ENCODE measurements at places on chromosomes 11 and 22.

DNA sequence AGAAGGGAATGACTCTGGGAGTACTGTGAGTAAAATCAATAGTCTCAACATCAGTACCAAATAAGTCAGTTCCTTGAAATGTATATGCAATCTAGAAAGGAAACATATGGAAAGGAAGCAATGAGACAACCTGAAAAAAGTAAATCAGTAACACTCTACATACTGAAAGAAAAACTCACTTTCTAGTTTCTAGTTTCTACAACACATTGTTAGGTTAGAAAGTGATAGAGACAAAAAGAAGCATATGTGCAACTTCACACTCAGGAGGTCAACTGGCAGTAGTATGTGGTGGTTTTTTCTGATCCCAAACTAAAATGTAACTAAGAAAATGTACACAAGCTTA is 156.5 kb upstream of the SOX6 start:
- DNase-seq: no peak

GRCh38 chr22:42560381-42560780 is 6.6 kb downstream of the SERHL2 start:
- no peak for DNase-seq

DNA sequence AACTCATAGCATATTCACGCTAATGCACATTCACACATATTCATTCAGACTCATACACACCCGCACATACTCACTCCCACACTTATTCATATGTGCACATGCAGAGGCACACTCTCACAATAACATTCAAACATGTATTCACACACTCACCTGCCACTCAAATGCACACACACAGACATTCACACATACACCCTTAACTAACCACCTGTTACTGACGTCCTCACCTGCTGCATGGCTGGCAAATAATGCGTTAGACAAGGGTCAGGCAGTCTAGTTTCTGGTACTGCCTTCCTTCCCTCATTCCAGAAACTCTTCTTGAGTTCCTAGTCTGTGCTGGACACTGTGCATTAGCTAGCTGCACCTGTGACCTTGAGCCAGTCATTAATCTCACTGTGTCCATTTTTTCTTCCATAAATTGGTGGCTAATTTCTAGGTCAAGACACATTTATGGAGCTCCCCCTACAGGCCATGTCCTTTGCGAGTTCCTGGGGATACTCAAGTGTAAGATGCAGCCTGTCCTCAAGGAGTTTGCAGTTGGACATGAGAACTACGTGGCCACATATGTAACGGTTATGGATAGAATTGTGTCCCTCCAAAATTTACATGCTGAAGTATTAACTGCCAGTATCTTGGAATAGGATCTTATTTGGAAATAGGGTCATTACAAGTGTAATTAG is 34.5 kb upstream of the SEZ6L start:
- DNase-seq: no peak

GRCh38 chr11:18700375-18700774 is 1.8 kb downstream of the TMEM86A start:
- no peak for DNase-seq

- DNase-seq: no peak
These were observed 58.3 kb downstream of the SLC22A12 start for GRCh38 chr11:64649291-64649697.

DNA sequence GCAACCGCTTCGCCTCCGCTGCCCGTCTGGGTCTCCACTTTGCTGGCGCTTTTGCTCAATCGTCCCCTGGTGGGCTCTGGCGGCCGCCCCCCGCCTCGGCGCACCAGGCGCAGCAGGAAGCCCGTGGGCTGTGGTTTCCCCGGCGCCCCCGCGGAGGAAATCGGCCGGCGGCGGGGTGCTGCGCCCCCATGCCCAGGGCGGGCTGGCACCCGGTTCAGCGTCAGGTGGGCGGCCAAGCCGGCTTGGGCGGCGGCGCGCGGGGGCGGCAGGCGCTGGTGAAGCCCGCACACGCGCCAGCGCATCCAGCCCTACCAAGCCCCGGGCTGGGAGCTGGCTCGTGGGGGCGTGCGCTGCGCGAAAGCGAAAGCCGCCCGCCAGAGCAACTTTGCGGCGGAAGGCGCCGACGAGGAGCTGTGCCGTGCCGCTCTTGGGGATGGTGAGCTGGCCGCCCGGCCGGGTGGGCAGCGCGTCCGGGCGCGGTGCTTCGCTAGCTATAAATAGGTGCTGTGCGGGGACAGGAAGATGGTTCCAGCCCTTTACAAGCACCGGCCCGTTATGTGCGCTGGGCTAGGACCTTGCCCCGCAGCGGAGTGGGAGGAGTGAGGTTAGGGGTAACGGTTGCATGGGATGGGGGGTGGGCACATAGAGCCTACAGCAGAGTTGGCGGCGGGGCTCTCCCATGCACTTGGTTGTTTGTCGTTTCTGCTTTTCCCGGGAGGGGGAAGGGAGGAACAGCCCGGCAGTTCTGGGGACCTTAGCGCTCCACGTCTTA is 25.0 kb upstream of the SUSD2 start:
- DNase-seq: peak; percentile 48

GRCh38 chr11:68677432-68677831 is 6.9 kb upstream of the GAL start:
- DNase-seq: no peak

DNA sequence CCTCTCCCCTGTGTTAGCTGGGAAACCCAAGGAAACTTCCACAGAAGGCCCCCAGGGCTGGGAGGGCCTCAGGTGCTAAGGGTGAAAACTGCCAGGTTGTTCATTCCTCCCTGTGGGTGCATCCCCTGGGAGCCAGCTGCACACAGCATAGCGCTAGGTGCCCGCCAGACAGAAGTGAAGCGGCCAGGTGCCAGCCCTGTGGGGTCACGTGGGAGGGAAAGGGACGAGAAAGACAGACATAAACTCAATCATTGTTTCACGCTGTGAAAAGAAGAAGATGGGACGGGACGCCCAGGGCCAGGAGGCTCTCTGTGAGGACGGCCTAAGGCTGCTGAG is 31.6 kb upstream of the HMOX1 start:
- no peak for DNase-seq

- peak; percentile 18 for DNase-seq
These were observed 1.4 kb downstream of the PLXNB2 start for GRCh38 chr22:50305923-50306566.

DNA sequence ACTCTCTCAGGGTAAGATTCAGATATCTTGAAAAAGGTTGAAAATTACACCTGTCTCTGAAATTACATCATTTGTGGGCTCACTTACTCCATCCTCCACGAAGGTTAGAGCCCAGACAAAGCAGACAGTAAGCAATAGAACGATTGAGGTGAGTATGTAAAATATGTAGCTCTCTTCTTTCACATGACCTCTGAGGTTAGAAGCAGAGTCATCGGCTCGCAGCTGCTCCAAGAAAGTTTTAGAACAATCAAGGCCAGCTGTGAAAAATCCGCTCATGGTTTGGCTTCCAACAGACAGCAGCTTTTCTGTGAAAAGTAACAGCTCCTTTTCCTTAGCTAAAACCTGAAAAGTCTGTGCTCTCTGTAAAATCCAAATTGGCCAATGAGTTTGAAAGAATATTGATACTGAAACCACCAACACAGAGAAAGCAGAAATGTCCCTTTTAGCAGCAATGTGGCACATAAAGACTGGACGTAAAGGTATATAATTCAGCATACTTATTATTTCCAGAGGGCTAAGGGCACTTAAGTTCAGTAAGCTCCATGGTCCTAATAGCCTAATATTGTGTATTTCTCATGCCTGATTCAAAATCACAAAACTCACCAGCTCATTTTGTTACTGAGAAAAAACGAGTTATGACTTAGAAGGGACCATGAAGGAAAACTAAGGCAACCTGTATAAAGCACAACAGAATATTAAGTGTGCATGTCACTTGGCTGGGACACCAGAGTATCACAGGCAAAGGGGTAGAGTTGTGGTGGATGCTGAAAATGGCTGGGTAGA is 78.2 kb downstream of the FAM76B start:
- DNase-seq: no peak

DNA sequence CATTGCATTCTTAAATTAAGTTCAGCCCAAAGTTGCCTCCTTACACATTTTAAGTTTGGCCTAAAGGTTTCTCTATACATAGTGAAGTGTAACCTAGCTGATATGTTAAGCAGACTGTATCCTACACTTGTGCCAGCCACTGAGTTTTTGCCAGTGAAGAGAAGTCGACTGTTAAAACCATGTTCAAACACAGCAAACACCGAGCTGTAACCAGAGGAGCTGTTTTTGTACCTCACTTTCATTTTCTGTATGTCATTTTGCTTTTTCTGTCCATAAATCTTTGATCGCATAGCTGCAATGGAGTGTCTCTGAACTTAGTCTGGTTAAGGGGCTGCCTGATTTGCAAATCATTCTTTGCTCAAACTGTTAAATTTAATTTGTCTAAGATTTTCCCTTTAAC is 403.7 kb downstream of the LUZP2 start:
- DNase-seq: no peak

- DNase-seq: no peak
These were observed 4.3 kb upstream of the FUT4 start for GRCh38 chr11:94539420-94539819.

DNA sequence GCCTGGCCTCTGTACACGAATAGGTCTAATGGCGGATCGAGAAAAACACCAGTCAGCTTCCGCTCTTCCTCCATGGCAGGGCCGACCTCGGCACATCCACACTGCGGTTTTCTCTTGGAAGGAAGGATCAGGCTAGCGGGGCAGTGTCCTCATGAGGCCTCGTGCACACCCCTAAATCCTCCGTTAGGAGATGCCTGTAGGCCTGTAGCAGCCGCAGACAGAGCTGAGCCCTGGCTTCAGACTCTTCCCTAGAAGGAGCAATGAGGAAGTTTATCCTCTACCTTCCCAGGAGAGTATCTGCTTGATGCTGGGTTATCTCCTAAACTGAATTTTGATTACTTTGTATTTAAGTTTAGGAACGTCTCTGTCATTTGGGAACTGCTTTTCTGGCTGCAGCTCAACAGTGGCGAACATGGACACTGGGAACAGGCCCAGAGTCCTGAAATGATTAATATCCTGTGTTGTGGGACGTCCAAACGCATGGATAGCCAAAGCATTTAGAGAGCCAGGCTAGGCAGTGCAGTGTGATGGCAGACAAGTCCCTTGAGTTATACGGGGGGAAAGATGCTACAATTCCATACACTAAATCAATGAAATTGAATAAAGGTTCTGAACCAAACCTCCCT is 16.5 kb upstream of the BMAL1 start:
- DNase-seq: no peak

DNA sequence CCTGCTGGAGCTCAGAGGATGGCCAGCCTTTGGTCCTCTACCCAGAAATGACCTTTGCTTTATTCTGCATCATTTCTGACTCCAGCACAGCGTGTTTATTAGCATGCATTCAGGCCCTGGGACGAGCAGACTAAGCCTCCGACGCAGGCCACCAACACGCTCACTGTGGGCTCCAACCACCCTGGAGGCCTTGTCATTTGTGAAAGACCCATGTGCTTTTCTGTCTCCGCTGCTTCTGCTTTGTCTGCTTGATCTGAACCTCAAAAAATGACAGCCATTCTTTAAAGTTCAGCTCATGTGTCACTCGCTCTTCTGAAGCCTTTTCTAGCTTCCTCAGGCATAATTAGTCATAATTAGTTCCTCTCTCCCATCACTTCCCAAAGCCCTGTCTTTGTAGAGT is 109.1 kb upstream of the TIMP3 start:
- DNase-seq: no peak

DNA sequence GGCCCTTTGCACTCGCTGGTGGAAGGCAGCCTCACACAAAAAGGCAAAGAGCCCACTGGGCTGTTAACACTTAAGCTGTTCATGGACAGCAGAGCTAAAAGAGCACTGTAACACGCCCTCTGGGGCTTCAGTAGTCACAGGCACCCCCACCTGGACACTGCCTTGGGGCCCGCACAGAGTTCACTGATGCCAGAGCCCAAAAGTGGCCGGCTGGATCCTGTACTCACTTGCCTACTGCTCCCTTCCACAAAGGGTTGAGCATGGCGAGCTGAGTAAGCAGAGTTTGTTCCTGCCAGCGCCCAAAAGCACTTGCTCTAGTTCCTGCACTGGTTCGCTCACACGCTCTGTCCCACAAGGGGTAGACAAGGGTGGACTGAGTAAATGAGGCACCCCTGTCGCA is 78.8 kb downstream of the RELT start:
- no peak for DNase-seq

GRCh38 chr11:71235719-71236118 is 16.7 kb downstream of the SHANK2 start:
- no peak for DNase-seq

DNA sequence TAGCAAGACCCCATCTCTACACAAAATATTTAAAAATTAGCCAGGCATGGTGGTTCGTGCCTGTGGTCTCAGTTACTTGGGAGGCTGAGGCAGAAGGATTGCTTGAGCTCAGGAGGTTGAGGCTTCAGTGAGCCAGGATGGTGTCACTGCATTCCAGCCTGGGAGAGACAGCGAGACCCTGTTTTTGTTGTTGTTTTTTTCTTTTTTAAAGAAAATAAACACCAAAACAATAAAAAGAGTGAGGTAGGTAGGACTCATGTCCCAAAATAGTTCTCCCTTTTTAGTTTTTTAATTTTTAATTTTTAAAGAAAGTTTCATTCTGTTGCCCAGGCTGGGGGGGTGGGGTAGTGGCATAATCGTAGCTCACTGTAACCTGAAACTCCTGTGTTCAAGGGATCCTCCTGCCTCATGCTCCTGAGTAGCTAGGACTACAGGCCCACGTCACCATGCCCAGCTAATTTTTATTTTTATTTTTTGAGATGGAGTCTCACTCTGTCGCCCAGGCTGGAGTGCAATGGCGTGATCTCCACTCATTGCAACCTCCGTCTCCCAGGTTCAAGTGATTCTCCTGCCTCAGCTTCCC is 25.5 kb upstream of the MALAT1 start:
- DNase-seq: no peak

DNA sequence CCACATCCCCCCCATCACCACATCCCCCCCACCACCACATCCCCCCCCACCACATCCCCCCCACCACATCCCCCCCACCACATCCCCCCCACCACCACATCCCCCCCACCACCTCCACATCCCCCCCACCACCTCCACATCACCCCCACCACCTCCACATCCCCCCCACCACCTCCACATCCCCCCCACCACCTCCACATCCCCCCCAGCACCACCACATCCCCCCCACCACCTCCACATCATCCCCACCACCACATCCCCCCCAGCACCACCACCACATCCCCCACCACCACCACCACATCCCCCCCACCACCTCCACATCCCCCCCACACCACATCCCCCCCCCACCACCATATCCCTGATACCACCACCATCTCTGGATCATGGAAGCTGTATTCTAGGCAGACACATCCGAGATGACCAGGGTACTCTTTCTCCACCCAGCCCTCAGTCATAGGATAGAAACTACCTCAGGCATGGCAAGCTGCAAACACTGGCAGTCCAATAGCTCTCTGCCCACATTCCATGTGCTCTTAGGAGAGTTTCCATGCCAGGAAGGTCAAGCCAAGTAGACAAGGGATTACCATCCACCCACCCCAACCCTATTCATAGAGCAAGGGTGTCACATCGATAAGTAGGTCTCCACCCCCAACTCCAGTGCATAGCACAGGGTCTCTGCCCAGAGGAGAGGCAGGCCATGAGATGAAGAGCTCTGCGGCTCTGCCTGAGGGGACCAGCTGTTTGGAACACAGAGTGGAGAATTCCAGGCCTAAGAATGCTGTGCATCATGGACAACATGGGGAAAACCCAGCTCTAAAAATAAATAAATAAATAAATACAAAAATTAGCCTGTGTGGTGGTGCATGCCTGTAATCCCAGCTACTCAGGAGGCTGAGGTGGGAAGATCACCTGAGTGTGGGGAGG is 33.0 kb upstream of the TEAD1 start:
- no peak for DNase-seq

- DNase-seq: peak; percentile 81
These were observed 6.4 kb downstream of the SNU13 start for GRCh38 chr22:41682033-41682807.

Data from CD4-positive, alpha-beta T cell treated with Interleukin-2 at 100 ng/mL for 4 hours (primary cell).